ENCODE measurements at places on chromosomes 7 and 10.

DNA sequence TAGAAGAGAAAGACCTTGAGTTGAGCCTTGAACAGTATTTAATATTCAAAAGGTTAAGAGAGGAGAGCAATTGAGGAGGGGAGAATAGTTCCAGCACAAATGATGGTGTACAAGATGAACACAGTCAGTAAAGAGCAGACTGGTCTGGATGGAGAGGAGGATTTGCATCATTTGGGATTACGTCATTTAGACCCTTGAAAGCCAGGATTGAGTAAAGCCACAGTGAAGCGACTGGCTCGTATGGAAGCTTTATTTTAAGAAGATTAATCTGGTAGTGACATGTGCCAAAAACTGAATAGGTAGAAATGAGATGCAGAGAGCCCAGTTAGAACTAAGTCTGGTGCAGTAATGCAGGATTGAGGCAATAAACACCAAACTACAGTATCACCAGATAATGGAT, 52.6 kb downstream of the TRUB1 start:
- no peak for DNase-seq

- DNase-seq, result no peak
Measured at GRCh38 chr10:11462071-11462470, 149.4 kb downstream of the USP6NL start.

DNA sequence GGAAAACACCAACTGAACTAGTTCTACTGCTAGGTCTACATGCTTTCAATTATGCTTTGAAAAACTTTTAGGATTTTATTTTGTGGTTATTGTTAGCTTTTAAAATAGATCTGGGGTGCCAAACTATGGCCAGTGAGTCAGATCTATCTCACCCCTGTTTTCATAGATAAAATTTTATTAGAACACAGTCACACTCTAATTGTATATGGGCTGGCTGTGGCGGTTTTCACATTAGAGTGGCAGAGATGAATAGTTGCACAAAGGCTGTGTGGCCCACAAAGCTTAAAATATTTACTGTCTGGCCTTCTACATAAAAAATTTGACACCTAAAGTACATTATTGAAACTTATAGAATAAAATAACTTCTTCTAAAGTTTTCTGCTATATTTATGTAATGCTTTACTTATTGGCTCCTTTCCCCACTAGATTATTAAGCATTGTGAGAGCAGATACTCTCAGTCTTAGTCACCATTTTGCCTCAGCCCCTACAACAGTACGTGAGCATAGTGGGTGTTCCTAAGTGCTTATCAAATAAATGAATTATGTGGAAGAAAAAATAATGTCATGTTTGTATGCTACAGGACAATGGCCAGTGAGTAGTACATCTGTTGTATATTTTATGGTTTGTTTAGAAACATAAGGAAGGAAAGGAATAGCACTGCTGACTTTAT, 5.4 kb upstream of the SUV39H2 start:
- DNase-seq, result no peak

DNA sequence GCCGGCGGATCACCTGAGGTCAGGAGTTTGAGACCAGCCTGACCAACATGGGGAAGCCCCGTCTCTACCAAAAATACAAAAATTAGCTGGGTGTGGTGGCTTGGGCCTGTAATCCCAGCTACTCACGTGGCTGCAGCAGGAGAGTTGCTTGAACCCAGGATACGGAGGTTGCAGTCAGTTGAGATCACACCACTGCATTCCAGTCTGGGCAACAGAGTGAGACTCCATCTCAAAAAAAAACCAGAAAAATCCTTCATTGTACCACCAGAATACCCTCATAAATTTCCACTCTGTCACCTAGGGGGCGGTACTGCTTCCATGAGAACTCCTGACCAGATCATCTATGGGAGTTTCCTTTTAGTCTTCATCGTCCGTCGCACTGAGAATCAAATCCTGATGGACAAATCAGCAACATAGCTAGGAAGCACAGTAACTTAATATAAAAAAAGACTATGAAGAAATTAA, 225.8 kb upstream of the KLF14 start:
- no peak for DNase-seq

DNA sequence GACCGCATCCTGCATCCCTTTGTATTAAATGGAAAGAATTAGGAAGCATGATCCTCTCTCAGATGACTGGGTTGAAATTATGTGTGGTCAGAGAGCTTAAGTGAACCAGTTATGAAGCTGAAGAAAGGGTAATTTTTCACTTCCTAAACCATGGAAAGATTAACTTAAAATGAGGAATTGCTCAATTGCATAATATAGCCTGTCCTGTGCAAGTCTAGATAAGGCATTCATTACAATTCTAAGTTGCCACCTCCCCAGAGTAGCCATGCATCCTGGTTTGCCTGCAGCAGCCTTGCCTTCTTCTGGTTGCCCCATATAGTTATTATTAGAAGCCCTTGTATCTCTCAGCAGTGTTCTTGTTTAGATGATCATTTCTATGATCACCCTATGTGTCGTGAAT, 45.3 kb downstream of the STARD3NL start:
- DNase-seq, result no peak

GRCh38 chr10:128001363-128001745, 94.5 kb downstream of the PTPRE start:
- DNase-seq, result no peak

GRCh38 chr7:131898418-131898817, 342.0 kb upstream of the PODXL start:
- DNase-seq, result no peak

GRCh38 chr10:21515361-21516241, 9.9 kb downstream of the SKIDA1 start:
- no peak for DNase-seq

DNA sequence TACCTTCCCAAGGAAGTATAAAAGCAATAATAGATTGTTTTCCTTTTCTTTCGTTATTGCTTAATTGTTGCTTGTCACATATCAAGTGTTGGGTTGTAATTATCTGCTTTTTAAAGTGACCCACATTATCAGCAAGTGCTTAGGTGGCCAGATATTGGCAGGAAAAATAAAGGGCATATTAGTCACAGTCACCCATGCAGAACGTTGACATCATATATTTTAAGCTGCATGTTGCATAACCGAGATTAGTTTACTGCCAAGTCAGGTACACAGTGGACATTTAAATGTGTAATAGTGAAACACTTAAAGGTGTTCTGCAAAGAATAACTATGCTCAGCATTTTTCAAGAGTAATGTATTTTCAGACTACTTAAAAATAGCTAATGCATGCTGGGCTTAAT, 11.4 kb downstream of the NEBL start:
- no peak for DNase-seq

GRCh38 chr7:23664122-23664521, 15.9 kb upstream of the FAM221A start:
- DNase-seq, result no peak

DNA sequence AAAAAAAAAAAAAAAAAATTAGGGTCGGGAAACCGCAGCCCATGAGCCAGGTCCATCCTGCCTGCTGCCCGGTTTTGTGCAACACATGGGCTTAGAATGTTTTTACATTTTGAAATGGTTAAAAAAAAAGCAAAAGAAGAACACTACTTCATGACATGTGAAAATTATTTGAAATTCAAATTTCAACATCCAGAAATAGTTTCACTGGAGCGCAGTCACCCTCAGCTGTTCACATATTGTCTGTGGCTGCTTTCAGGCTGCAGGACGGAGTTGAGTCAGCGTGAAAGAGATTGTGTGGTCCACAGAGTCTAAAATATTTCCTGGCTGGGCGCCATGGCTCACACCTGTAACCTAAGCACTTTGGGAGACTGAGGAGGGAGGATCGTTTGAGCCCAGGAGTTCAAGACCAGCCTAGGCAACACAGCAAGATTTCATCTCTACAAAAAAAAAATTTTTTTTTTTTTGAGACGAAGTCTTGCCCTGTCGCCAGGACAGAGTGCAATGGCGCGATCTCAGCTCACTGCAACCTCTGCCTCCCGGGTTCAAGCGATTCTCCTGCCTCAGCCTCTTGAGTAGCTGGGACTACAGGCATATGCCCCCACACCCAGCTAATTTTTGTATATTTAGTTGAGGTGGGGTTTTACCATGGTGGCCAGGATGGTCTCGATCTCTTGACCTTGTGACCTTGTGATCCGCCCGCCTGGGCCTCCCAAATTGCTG, 63.9 kb upstream of the ECHDC3 start:
- no peak for DNase-seq

DNA sequence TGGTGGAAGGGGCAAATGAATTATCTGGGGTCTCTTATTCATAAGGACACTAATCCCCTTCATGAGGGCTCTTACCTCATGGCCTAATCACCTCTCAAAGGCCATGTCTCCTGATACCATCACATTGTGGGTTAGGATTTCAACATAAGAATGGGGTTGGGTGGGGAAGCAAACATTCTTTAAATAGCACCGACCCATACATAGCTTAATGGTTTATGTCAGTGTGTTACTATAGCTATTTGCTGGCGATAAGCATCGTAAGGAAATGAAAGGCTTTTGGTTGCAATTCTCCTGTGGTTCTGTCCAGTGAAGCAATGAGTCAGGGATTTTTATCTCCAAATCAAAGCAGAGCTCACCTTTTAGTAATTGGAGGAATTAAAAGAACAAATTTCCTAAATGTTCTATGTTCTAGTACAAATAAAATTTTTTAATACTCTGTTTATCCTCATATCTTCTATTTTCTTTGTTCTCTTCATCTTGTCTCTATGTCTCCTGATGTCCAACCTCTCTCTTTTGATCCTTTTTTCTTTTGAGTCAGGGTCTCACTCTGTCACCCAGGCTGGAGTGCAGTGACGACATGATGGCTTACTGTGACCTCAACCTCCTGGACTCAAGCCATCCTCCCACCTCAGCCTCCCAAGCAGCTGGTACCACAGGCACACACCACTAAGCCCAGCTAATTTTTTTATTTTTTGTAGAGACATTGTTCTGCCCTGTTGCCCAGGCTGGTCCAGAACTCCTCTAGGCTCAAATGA, 57.0 kb upstream of the GLCCI1 start:
- DNase-seq, result no peak

DNA sequence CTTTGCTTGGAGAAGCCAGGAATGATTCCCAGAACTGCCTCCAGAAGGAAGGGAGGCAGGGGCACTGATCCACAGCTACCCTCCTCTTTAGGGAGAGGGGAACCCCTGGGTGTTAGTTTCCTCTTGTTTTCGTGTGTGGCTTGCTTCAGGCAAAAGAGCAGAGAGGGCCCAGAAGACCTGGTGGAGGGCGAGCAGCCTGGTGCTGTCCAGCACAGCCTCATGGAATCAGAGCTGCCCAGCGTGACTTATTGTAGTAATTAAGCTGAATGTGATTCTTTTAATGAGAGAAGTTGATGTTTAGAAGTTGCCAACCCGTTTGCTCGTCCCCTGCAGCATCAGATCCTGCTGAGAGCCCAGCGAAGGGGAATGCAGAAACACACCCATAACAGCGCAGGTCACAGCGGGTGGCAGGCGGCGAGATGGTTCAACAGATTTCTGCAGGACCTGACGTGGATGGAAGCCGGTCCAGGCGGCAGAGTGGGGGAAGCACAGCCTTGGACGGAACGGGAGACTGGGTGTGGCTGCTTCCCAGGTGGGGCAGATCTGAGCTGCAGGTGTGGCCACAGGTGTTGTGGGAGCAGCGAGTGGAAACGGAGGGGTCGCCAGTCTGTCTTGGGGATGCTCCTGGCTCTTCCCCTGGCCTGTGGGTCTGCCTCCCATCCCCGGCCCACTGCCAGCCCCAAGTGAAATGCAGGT, 53.7 kb upstream of the SHH start:
- DNase-seq, result peak; percentile 43

DNA sequence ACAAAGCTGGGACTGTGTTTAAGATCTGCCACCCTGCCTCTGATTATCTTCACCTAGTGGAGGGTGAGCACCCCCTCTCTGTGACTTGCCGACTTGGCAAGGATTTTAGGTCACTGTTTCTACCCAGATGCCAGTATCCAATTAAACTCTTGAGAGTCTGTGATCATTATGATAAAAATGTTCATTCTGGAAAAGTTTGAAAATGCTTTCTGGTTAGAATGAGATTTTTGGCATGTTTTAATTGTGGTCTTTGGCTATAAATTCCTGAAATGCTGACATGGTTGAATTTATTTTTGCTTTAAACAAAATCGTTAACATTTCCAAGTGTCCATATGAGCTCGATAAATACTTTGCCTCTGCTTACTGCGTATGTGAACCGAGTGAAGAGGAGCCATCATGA, 221.4 kb downstream of the BICC1 start:
- no peak for DNase-seq

- DNase-seq, result no peak
Measured at GRCh38 chr7:92131764-92132330, 2.4 kb downstream of the CYP51A1 start.

- DNase-seq, result peak; percentile 45
Measured at GRCh38 chr10:43203448-43204041, 63.3 kb downstream of the RASGEF1A start.

DNA sequence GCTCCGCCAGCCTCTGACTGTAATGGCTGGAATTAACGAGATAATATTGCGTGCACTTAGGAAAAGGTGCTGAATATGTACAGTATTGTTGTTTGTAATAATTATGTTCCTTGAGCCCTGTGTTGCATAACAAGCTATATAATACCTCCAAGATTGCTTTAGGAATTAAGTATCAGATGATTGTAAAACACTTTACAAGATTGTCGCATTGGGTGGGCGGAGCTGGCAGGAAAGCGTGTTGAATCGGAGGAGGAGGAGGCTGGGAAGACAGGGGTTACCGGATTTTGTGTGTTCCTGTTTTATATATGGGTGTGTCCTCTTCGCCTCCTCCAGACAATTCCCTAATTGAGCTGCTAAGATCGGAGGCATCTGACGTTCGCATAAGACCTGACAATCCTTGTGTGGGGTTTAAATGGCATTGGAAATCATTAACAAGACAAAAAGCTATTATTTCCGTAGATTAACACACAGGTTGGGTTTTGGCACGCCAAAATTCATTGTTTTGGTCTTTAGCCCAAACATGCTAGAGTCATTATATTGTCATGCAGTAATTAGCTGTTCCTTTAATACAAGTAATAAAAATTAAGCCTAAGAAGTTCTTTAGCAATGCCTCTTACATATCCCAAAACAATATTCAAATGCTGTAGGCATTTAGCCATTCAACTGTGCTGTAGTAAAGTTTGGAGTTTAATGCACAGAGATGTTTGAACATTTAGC, 192.9 kb upstream of the SH2B2 start:
- no peak for DNase-seq

DNA sequence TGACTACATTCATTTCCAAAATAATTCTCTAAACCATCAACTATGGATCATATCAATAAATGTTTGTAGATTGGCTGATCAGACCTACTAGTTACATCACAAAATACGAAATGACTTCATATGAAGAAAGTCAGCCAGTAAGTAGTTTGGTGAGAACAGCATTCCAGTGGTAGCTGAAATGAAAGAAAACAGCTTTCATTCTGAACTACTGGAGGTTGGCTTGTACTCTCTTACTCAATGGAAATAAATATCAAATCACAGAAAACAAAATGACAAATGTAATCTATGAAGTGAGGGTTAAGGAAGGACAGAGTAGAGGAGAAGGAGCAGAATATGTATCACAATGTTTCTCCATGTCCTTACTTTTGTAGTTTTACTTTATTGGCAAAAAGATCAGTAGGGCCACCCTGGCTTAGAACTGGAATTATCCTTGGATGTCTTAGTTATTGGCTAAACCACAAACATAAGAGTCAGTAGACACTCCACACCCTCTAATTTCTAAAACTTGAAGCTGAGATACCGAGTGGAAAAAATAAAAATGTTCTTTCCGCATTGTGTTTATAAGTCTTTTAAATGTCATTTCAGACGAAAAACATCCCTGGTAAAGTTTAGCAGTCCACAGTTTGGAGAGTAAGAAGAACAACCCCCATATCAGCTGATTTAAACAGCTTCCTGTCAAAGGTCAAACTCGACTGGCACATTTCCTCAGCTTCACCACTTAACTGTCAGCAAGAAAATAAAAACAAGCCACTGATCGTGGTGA, 74.0 kb upstream of the DGKI start:
- no peak for DNase-seq
